ENCODE measurements at places on chromosomes 2 and 18.
A peak's percentile ranks its signal among the peaks of the same experiment; 100 is the strongest.

DNA sequence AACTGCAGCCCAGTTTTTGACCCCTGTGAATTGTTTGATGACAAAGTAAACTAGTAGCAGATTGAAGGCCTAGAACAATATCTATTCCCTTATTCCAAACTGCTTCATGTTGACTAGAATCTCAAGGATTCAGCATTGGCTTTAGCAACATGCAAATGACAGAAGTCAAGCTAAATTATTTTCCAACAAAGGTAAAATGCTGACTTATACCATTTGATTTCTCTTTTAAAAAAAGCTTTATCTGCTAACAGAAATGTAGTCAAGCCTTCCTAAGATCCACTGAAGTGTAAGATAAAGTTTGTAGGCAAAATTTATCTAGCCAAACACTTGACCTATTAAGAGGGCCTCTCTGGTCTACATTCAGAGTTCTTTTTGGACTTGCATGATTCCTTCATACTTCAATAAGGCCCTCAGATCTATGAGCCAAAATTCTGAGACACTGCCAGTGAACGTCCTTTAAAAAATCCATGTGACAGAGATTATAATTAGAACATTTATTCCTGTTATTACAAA lies 9.5 kb upstream of the CYBRD1 start:
- no peak for DNase-seq

DNA sequence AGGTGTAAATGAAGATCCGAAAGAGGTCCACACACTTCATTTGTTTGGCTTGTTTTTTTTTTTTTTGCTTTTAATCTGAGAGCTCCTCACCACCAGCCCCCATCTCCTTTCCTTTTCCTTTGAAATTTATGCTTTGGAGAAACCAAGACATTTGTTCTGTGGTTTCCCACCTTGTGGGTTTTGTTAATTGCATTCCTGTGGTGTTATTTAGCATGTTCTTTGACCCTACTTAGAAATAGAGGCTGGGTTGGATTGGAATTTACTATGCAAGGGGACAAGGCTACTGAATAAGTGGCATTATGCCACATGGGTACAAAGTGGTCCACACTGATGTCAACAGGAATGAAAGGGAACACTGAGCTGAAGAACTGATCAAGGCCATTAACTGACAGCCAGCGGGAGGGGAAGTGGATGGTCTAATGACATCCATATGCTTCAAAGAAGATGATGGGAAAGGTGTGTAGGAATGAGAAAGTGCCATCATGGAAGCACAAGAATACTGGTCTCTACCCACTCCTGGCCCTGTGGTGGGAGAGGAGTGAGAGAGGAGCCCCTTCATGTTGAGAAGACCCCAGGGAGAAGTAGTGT lies 8.9 kb downstream of the CCL20 start:
- DNase-seq, result peak; percentile 23

DNA sequence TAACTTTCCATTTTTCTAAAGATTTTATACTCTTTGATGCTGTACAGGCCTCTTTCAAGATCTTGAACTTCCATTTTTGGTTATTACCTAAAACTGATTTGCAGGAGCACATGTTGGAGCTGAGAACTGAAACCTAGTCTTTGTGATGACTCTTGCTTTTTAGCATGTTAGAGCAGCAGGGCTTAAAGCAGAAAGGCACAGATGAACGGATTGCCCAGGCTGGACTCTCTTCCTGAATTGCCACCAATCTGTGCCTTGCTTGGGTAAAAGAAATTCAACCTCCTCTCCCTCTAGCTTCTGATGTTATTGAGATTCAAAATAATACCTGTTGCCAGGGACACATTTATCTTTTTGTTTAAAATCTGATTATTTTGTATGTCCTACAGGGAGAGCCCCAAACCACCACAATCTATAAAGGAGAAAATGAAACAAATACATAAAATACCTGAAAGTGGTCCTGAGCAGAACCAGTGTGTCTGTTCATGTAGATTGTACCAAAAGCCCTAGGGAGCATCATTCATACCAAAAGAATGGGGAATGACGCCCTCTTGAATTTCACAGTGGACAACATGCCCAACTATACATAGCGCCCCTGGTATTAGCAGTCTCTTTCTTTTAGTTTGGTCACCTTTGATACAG lies 277.0 kb upstream of the MAP2 start:
- DNase-seq, result no peak

- no peak for DNase-seq
Observed at GRCh38 chr2:112829961-112830681, 6.5 kb downstream of the IL1B start.

DNA sequence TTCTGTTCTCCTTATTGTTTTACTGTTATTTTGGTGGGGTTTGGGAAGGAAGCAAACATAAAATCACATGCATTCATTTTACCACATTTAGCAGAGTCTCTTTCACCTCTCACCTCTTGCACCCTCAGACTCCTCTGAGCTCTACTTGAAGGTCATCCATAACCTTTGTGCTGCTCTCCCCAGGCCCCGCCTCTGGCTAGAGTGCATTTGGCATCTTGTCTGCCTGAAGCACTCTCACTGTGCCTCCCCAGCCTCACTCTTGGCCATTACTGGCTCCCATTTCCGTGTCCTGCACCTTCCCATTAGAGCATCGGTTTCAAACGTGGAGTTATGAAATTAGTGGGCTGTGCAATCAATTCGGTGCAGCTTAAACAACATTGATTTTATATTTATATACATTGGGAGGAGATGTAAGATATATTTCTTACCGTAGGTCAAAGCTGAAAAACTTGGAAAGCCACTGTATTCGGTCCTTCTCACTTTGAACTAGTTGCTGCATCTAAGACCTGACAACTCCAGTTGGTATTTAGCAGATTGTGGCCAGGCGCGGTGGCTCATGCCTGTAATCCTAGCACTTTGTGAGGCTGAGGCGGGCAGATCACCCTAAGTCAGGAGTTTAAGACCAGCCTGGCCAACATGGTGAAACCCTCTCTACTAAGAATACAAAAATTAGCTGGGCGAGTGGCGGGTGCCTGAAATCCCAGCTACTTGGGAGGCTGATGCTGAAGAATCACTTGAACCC lies 6.9 kb upstream of the ZFAND2B start:
- DNase-seq, result no peak

GRCh38 chr18:56089612-56090258 lies 501.7 kb upstream of the TCF4 start:
- no peak for DNase-seq

GRCh38 chr18:34704823-34705222 lies 5.3 kb upstream of the DTNA start:
- no peak for DNase-seq

All from AG10803 (cell line).